Muscle of leg (tissue), 16 donors: ENCODE measurements at places on chromosomes 1 and 21. TPM values are rescaled to one million over a fixed set of nuclear protein-coding genes. Genes with fewer than 3 reads are reported as not detected.

Gene GPR25
- polyA plus RNA-seq, result not detected

Gene CRYBG2
- 0.07 TPM for polyA plus RNA-seq

Gene BACH1
- 17.1 TPM for polyA plus RNA-seq

Gene GATAD2B
- 16.8 TPM for polyA plus RNA-seq

DNA sequence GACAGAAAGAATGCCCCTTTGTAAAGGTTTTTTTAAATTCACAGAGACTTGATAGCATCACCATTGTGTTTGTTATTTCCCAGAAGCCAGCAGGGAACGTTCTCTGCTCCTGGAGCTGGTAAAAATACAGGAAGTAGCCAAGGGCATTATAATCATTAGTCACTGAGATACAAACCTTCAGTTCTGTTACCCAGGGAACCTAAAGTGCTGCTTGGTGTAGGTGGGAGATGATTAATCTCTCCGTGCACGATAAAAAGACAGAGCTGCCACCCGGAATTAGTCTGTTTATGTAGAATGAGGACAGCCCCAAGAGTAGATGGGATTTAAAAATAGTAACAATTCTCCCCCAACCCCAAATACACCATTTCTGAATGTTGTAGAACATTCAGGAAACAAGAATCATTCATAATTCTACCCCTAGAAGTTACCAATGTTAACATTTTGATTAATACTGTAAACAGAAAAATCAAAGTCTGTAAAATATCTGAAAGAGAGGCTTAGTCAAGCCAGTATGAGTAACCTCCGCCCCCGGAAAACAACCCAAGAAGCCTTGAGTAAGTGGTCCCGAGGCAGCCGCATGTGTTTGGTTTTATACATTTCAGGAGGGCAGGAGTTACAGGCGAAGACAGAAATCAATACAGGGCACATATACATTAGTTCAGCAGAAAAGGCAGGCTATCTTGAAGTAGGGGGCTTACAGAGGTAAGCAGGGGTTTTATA is 45.3 kb upstream of the CTBS start:
- DNase-seq, result no peak

- DNase-seq, result no peak
These were observed 45.9 kb downstream of the SYT6 start for GRCh38 chr1:114107474-114108435.

DNA sequence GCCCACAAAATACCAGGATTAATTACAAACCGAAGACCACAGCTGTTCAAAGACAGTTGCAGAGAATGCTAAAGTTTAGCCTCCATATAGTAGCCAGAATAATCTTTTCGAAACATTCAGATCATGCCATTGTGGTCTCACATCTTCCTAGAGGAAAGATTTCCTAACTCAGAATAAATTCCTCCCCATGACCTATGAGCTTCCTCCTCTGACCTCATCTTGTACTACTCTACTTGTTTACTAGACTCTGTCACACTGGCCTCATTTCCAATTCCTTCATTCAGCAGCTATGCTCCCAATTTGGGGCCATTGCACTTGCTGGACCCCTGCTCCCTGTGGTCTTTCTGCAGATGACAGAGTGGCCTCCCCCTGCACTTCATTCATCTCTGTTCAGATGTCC is 71.8 kb upstream of the LRRC53 start:
- DNase-seq, result no peak

DNA sequence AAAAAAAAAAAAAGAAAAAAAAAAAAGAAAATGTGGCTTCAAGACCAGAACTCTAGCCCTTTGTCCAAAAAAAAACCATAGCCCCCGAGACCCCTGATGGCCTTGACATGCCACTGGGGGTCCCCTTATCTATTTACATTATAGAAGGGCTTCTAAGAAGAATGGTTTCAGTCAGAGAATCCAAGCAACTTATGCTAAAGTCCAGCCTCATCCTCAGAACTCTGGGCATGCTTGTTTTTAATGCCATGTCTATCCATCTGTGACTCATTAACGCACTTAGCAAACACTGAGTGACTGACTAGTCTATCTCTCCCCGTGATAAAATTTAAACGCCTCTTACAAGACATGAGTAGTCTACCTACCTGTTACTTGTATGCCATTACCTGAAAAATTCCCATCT is 29.3 kb downstream of the ERG start:
- DNase-seq, result no peak

DNA sequence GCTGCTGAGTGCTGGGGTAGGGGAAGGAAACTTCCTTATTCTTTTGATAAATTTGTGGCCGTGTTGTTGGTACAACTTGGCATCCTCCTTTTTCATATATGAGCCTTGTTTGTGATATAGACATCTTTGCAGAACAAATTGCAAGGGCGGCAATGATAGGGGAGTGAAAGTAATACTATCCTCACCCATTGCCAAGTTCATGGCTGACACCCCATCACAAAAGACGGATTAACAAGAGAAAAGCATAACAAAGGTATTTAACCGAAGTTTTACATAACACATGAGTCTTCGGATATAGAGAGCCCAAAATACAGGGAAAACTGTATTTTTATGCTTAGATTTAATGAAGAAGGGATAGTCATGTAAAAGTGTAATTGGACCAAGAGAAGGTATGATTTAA is 86.3 kb upstream of the TMPRSS2 start:
- no peak for DNase-seq

DNA sequence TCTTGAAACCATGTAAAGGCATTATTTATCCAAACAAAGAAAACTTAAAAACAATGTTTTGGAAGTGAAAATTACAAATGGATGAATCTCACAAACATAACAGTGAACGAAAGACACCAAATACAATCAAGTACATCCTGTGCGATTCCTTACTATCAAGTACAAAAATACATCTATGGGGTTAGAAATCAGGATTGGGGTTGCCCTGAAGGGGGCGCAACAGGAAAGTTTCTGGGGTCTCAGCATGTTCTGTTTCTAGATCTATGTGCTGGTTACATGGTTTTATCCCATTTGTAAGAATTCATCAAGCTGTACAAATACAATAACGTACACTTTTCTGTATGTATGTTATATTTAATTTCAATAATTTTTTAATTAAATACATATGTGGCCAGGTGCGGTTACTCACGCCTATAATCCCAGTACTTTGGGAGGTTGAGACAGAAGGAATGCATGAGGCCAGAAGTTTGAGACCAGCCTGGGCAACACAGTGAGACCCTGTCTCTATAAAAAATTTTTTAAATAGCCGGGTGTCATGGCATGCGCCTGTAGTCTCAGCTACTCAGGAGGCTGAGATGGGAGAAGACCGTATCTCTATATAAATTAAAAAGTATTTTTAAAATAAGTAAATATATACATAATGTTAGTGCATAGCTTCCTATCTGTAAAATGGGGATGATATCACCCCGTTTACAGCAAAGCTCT is 121.5 kb upstream of the SOD1 start:
- DNase-seq, result no peak

GRCh38 chr1:162475539-162476185 is 22.0 kb upstream of the UHMK1 start:
- DNase-seq, result no peak

DNA sequence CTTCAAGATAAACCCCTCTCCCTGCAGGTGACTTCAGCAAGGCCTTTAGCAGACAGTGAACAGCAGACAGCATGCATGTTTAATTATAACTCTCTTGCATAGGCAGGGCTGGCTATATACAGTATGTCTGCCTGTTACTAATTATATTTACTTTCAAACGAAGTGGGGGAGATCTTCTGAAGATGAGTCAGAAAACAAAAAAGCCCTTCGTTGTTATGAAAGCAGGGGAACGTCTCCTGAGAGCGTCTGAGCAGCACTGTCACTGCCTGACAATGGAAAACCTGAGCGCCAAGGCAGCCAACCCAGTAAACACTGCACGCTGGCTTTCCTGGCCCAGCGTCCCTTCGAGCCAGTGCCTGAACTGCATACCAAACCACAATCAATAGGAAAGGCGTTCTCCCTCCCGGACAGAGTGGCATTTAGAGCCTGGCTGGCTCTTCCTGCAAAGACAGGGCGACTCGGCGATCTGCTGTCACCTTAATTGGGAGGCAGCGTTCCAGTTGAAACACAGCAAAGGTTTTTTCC is 54.1 kb downstream of the TOMM20 start:
- DNase-seq, result peak; percentile 75

DNA sequence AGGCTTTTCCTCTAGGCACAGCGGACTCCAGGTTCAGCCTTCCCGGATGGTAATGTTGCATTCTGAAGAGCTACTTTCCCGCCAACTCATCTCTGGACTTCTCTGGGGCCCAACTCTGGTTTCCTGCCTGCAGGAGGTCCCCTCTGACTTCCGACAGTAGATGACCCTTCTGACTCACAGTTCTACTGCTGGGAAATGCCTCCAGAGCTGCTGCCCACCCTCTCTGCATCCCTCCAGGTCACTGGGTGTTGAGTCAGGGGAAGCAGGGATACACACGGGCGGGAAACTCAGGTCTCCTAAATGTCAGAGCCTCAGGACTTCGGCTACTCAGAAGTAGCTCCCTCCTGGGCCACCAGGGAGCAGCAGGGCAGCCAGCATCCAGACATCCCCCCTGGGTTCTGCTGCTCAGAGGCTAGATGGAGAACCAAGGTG is 2.1 kb upstream of the KIF21B start:
- no peak for DNase-seq

DNA sequence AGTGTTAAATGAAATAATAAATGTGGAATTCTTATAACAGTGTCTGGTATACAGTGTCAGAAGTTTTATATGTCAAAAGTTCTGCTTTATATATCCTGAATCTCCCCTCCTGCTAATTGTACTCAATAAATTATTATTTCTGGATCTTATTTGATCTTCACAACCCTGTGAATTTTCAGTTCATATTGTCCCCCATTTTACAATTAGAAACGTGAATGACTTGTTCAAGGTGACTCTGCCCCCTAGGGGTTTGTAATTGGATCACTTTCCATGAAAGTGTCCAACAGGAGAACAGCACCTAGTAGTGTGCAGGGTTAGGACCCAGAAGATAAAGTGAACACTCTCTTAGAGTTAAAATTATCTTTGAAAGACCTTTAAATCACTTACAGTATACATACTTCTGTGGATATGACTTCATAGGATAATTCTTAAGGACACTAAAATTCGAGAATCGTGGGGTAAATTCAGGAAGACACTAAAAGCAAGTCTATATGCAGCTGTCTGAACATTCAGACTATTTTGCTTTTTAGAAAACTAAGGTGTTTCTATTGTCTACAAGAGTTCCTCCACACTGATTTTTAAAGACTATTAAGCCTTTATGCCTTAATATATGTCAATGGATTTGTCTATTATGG is 4.5 kb upstream of the DDR2 start:
- DNase-seq, result no peak

- DNase-seq, result no peak
These were observed 17.1 kb upstream of the ZBTB21 start for GRCh38 chr21:42027085-42027821.

- peak; percentile 9 for DNase-seq
These were observed 187.2 kb downstream of the PCP4 start for GRCh38 chr21:40054403-40054802.

DNA sequence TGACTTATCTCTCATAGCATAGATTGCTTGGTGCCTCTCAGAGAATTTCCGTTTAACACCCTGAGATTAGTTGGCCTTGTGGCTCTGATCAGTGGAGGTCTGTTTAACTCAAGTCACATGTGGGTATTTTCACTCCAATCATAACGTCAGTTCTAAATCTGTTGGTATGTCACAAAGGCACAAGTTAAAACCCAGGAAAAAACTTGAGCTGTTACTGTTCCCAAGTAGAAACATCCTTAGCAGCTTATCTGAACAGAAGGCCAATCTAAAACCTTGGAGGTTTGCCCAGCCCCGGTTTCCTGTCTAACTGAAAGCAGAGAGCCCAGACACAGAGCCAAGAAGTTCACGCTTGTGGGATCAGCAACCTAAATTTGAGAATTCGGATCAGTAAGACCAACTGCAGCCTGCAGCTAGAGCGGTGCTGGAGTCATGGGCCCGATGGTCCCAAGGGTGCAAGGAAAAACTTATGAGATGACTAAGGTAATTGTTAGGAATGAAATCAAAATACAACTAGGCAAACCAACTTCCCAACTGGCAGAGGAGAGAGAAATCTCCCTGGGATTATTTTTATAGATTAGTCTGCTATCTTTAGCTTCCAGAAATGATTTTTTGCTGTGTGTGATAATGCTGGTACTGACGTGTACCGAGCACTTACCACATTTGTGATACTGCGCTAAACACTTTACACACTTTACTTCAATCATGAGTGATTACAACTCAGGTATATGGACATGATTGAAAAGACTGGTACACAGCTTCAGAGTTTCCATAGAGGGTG is 90.2 kb upstream of the C1orf21 start:
- DNase-seq, result peak; percentile 97

- peak; percentile 14 for DNase-seq
These were observed 809 bp upstream of the ZNF669 start for GRCh38 chr1:247104965-247105364.

GRCh38 chr1:41547336-41547735 is 62.9 kb upstream of the EDN2 start:
- no peak for DNase-seq

DNA sequence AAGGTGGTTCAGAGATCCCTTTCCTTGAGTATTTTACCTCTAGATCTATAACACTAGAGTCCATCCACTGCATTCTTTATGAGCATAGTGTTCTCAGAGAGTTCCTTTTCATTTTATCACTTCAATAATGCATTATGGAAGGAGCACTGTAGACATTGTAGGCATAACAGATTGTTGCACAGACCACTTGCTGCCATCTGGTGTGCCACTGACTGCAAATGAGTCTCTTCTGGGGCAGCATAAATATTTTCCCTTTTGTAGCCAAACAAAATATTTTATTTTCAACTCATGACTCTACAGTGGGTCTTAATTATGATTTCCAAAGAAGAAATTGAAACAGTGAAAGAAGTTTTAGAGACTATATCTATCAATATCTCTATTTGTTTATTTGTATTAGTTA is 290.4 kb downstream of the OLFM3 start:
- no peak for DNase-seq

- DNase-seq, result no peak
These were observed 68.0 kb downstream of the TRIM11 start for GRCh38 chr1:228338521-228339051.

DNA sequence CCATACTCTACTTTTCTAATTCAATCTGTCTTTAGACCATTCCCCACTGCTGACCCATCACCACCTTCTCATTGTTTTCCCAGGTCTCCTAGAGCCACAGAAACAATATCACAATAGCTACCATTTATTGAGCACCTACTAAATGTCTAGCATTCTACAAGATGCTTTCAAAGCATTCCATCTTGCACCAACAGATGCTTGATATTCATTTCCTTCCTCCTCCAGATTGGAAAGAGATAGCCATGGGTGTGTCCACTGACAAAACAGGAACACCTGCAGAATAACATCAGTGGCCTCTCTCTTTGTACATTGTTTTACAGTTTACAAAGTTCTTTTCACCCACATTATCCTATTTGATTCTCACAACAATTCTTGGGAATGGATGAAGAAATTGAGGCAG is 2.2 kb downstream of the RAB3B start:
- no peak for DNase-seq

GRCh38 chr21:29365661-29366265 is 67.0 kb downstream of the BACH1 start:
- DNase-seq, result no peak
